Activated CD8-positive, alpha-beta memory T cell treated with anti-CD3 and anti-CD28 coated beads for 1 hour (primary cell): ENCODE measurements at places on chromosomes 1 and 21.

DNA sequence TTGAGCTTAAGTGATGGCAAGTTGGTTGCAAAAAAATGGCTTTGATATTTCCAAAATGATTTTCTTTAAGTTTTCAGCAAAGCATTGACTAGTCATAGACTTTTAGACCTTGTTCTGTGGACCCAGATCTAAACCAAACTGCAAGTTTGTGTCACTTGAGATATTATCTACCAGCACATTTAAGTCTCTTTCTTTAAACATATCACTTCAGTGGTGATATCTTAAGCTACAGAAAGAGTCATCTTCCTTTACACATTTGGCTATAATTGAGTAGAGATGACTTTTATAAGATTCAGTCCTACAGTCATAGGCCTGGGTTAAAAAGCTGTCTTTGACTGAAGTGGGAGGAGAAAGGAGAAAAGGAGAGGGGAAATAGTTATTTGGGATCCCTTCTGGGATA is 95.2 kb downstream of the RUNX1 start:
- no peak for DNase-seq

GRCh38 chr1:234778221-234779159 is 168.5 kb upstream of the IRF2BP2 start:
- no peak for DNase-seq

DNA sequence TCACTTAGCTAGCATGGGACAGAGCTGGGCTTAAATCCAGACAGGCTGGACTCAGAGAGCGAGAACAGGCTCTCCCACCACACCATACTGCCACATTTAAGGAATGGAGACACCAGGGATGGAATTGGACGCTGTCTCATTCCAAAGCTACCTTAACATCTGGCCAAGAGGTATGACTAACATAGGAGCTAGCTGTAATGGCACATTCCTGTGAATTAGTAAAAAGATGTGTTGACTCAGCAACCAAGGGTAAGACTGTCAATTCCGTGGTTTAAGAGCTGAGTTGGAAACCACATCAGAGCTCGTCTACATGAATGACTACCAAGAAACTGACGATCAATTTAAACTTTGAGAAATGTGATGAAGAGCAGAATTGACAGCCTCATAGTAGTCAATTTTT is 8.3 kb upstream of the TNFRSF9 start:
- no peak for DNase-seq

GRCh38 chr1:22485431-22485830 is 33.8 kb downstream of the ZBTB40 start:
- DNase-seq = no peak

DNA sequence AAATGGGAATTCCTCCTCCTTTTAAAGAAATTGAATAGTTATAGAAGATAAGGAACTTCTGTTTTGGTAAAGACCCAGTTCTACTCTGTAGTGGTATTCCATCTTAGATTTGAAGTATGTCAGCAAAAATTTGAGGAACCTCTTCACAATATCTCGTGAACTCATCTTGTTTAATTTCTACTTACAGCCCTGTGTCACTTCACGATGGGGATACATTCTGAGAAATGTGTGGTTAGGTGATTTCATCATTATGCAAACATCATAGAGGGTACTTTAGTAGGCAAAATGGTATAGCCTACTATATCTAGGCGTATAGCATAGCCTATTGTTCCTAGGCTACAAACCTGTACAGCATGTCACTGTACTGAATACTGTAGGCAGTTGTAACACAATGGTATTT is 36.0 kb downstream of the ALG6 start:
- DNase-seq = no peak

DNA sequence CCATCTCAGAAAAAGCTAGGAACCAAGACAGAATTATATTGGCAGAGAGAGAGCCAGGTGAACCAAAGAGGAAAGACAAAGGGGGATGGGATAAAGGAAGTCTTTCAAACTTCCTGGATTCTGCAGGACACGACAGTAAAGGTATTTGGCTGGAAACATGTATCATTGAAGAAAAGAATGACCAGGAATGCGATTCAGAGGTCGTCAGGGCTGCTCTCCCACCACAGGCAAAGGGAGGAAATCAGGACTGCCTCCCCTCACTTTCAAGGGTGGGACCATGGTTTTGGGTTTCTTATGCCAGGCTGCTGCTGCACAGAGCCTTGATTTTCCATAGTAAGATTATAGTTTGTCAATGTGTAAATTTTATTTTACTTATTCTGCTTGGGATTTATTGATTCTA is 848.8 kb downstream of the BRINP3 start:
- DNase-seq = no peak

DNA sequence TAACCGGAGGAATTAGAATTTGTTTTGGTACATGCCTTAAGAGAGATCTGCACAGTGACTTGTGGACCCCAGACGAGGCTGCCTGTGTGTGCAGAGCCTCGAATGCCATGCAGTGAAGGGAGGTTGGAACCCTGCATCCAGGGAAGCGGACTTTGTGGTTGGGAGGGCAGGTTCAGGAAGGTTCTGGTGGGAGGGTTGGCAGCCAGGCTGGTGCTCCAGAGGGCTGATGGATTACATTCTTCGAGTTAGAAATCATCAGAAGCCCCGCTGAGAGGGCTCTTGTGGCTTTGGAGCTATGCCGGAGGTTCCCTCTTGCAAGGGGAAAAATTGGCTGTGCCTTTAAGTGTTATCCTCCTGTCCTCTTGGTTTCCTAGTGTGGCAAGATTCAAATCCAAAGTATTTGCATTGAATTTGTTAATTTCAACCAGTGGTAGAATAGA is 21.1 kb downstream of the ROR1 start:
- no peak for DNase-seq

DNA sequence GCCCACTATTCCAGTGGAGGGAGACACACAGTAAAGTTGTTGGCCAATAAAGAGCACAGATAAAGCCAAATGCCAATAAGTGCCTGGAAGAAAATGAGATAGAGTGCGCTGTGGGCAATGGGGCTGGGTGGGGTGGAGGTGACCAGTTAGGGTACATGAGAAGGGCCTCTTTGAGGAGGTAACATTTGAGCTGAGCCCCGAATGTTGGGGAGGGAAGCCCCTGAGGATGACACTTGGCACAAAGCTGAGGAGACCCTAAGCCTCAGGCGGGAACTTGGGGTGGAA is 979 bp downstream of the S100A9 start:
- no peak for DNase-seq

DNA sequence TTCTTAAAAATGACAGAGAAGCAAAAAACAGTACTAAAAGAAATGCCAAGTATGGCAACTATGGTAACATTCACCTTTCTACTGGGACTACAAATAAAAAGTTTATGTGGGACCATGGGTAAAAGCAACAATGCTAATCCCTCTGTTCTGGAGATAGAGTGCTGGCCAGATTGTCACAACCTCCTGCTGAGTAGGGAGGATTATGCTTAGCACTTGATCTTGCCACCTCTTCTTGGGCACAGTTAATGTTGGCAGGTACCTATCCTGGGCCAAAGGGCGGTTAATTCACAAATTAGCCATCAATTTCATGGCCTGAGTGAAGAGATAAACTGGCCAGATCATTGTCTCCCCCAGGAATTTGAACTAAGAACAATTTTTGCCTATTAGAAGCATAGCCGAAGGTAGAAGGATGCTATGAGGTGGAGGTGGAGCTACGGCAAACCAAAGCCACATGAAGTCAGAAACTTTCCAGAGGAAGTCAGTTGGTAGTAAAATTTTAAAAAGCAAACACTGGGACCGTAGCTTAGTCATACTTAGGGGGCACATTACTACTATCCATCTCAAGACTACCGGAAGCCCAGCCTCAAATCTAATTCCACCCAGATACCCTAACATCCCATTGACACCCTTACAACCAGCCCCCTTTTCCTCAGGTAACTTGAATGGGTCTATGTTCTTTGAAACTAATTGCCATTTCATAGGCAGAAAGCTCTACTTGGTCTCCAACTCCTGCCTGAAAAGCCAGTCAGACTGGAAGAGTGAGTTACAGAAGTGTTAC is 2.7 kb downstream of the SCYL3 start:
- DNase-seq = no peak

DNA sequence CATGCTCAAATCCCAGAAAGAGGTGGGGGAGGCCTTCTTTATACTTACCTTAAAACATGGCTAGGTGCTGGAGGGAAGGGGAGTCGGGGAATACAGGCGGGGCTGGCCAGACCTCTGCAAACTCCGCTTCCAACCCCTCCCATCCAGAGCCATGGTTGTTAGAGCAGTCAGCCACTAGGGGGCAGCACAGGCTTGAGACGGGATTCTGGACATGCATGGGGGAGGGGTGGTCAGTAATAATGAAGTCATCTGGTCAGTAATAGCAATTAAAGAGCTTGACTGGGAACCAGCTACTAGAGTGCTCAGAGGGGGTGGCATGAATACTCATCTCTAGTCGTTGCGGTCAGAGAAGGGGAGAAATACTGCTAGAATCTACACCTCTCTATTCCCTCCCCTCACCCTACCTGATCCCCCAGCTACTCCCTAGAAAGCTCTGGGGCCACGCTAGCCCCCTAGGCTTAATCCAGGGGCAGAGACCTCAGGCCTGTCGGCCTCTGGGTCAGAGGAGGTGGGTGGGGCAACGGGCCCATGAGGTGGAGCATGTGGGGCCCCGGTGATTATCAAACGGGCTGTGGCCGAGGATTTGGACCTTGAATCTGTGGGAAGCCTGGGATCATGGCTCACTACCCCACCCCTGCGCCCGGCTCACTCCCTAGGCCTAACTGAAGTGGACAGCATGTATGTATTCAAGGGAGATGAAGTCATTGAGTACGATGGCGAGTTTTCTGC is 2.9 kb downstream of the CASQ1 start:
- DNase-seq = peak; percentile 42

- no peak for DNase-seq
These were observed 225.9 kb downstream of the KAZN start for GRCh38 chr1:14824314-14824915.
